T-helper 2 cell (primary cell): ENCODE measurements at places on chromosomes 2 and 18.

GRCh38 chr2:28633204-28633603, 118.4 kb upstream of the PPP1CB start:
- no peak for DNase-seq

GRCh38 chr2:240024766-240025165, 376 bp downstream of the NDUFA10 start:
- DNase-seq: peak; percentile 41

DNA sequence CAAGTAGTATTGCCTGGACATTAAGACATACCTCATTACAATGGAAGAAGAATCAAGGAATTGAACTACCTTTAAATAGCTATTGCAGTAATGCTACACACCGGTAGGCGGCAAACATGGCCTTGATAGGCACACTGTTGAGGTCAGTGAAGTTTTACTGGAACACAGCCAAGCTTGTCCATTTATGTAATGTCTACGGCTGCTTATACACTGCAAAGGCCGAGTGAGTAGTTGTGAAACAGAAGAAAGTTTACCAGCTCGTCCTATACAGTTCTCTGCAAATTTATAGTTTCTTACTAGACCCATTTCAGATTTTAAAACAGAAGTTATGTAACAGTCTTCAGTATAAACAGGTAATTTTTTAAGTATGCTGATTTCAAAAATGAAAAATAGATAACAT, 38.8 kb downstream of the PPP4R1 start:
- DNase-seq: peak; percentile 16

GRCh38 chr2:4628998-4629501, 925.7 kb downstream of the DCDC2C start:
- no peak for DNase-seq

GRCh38 chr18:78979730-78980278, at the start of gene SALL3:
Gene SALL3, plus strand, starts transcription at chr18:78979818. Its CDS starts 457 bp downstream, at chr18:78980275.
- DNase-seq: no peak

GRCh38 chr2:170679607-170680079, 35.5 kb upstream of the SP5 start:
- DNase-seq: no peak
